ENCODE measurements at places on chromosomes 13 and 19.

GRCh38 chr19:18119013-18119716 lies 21.6 kb downstream of the MAST3 start:
- peak; percentile 48 for DNase-seq

- DNase-seq, result no peak
Observed at GRCh38 chr13:111121506-111121905, 6.4 kb downstream of the ARHGEF7 start.

- DNase-seq, result no peak
Observed at GRCh38 chr19:42161616-42162263, 29.5 kb upstream of the POU2F2 start.

GRCh38 chr19:7200736-7201135 lies 93.5 kb downstream of the INSR start:
- no peak for DNase-seq

GRCh38 chr19:15048885-15049541 lies at the start of gene CASP14:
Gene CASP14, plus strand, starts transcription at chr19:15049480. Its CDS starts 2,772 bp downstream, at chr19:15052252.
- no peak for DNase-seq

DNA sequence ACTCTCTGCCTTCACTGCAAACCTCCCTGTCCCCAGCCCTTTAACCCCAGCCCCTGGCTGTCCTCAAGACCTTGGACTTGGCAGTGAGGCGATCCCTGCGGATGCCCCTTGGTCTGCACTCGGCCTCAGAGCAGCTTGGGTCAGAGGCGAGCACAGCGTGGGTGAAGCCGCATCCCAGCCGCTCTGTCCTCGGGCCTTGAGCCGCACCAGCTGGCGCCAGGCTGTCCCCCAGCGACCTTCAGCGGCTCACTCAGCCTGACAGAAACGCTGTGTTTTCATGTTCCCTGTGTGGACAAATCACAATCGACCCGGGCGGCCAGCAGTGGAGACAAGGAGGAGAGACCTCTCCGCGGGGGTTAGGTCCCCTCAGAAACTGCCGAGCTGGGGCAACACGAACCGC lies 52.0 kb downstream of the GNG7 start:
- no peak for DNase-seq

DNA sequence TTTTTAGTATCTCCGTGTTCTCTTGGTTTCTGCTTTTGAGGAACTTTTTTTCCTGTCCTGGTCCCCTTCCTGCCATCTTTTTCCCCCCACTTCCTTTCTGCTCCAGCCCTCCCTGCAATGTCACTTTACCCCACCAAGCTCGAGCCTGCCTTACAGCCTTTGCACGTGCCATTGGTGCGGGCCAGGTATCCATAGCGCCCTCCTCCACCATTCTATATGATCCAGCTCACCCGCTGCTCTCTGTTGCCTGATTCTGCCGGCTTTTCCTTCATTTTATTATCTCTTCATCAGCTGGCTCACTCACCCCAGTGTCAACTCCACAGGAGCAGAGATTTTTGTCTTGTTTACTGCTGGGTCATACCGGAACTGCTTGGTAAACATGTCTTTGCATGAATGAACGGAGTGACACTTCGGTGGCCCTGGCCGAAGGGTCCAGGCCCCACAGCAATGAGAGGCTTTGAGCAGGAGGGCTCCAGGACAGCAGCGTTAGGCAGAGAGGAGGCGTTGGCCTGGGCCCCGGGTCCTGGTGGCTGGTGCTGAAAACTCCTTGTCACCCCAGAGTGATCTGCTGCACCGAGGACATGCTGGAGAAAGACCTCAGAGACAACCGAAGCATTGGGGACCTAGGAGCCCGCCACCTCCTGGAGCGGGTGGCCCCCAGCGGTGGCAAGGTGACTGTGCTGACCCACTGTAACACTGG lies 1.2 kb downstream of the MRI1 start:
- no peak for DNase-seq

- no peak for DNase-seq
Observed at GRCh38 chr13:91526543-91527033, 128.2 kb downstream of the GPC5 start.

DNA sequence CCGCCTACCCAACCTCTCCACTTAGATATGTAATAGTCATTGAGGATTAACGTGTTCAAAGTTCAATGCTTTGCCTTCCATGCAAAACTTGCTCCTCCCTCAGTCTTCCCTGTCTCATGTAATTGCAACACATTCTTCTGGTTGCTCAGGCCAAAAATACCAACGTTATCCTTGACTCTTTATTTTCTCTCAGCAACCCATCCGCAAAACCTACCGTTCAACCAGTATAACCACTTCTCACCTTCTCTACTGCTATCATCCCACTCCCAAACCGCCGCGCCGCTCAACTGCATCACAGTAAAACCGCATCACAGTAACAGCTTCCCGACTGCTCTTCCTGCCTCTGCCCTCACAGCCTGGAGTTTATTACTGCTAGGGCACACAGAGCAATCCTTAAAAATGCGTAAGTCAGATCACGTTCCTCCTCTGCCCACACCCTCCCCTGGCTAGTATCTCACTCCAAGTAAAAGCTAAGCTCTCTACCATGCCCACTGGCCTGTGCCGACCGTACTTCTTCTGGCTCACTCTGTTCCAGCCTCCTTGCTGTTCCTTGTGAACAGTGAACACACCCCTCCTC lies 8.2 kb downstream of the MTIF3 start:
- no peak for DNase-seq

DNA sequence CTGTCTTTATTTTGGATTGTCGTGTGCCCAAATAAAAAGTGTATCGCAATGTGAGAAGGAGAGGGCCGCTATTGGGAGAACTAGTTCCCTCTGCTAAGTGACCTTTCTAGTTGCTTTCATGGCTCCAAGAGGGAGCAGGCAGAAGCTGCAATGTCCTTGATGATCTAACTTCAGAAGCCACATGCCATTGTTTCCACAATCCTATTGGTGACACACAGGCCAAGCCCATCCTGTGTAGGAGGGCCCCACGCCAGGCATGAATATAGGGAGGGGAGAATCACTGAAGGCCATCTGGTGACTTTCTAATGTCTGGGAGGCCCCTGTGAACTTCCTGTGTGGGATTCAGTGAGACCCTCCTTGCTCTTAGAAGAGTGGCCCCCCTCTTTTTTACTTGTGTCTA lies 47.8 kb upstream of the KPNA3 start:
- no peak for DNase-seq

- no peak for DNase-seq
Observed at GRCh38 chr13:45705918-45706317, 3.8 kb downstream of the CBY2 start.

DNA sequence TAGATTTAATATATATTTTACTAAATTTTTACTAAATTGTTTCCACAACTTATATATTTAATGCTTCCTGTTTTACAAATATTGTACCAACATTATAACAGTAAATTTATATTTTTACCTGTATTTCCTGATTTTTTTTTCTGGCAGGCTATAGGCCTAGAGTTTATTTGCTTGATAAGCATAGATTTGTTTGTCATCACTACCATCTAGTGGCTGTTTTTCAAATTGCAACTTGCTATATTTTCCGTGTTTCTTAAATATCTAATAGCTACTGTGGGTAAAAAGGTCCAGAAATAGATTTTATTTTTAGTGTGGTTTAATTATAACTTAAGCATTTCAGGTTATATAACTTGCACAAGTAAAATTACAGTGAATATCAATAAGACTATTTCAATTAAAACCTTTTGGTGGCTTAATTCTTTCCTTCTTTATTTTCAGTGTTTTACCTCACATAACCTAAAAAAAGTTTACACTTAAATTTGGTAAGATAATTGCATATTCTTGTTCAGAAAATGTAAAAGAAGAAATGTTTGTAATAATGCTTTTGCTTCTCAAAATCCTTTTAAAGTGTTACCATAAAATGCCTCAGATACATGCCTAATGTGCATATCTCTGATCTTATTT lies 60.6 kb downstream of the NDFIP2 start:
- DNase-seq, result no peak

GRCh38 chr19:50830266-50831025 lies 2.9 kb downstream of the KLK15 start:
- no peak for DNase-seq

DNA sequence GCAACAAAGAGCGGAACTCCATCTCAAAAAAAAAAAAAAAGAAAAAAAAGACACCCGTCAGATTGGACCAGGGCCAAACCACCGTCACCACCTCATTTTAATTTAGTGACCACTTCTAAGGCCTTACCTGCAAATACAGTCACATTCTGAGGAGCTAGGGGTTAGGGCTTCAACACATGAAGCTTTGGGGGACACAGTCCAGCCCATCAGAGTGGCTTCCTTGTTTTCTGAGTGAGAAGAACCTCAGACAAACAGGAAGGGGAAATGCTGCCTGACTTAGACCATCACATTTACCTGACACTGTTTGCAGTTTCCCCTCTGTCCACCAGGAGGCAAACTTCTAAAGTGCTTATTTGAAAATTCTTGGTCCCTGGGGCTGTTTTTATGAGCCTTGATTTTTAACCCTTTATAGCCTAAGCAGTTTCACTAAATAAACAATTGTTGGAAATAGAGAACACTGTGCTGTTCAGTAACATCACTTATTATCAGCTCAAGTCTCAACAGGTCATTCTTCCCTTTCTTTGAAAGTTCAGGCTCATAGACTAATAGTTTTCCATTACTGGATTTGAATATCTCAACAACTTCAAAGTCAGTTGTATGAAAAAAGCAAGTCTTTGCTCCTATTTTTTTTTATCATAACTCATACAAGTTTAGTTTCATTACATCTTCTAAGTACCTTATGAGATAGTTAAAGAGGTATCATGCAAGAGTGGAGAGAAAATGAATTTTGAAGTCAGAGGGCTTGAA lies 74.9 kb upstream of the WASF3 start:
- peak; percentile 62 for DNase-seq

DNA sequence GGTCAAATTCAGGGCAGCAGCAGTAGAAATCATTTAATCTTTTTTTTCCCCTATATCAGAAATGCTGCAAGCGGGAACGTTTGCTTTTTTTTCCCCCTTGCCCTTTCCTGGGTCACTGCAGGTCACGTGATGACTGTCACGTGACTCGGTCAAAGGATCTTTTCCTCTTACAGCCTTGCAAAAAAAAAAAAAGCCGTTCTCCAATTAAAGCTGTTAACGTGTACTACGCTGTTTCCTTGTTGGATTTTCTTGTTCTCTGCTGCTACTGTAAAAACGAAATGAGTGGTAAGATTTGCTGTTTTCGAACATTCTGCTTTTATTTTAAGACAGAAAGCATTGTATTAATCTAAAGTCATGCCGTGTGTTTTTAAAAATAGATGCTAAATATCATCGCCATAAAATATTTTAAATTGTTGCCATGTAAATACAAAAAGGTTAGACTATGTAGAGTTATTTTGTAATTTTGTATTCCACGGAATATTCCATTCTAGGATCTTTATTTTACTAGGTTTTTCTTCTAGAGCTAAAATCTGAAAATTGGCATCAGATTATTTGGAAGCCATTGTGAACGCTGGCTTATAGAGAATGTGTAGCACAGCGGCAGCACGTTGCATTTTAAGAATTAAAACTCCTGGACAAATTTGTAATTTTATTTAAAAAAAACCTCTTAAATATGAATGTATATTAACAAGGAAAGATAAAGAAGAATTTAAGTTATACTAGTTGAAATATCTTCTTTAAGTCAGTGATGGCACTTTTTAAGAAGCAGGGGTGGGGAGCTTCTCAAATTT lies 109.8 kb upstream of the MLNR start:
- DNase-seq, result peak; percentile 72

- DNase-seq, result no peak
Observed at GRCh38 chr13:89027694-89028306, 1356.6 kb downstream of the SLITRK5 start.

GRCh38 chr13:106628936-106629659 lies 61.2 kb upstream of the ARGLU1 start:
- no peak for DNase-seq

GRCh38 chr19:18414504-18415177 lies 4.6 kb upstream of the SSBP4 start:
- DNase-seq, result no peak

- peak; percentile 66 for DNase-seq
Observed at GRCh38 chr19:55638864-55639359, 1.9 kb upstream of the ZNF580 start.

DNA sequence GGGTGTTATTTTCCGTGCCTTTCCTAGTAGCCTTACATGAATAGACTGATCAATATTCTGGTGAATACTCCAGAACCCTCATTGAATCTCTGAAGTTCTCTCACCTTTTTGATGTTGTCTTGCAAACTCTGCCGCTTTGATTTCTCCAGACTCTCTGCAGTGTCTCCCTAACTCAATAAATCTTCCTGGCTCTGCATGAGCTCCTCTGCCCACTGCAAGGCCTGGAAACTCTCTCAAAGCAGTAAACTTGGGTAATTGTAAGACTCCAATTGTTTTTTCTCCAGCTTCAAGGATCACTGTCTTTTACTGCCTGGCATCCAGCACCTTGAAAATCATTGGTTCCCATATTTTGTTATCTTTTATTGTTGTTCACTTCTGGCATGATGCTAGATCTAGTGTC lies 198.4 kb downstream of the GPC5 start:
- DNase-seq, result no peak

DNA sequence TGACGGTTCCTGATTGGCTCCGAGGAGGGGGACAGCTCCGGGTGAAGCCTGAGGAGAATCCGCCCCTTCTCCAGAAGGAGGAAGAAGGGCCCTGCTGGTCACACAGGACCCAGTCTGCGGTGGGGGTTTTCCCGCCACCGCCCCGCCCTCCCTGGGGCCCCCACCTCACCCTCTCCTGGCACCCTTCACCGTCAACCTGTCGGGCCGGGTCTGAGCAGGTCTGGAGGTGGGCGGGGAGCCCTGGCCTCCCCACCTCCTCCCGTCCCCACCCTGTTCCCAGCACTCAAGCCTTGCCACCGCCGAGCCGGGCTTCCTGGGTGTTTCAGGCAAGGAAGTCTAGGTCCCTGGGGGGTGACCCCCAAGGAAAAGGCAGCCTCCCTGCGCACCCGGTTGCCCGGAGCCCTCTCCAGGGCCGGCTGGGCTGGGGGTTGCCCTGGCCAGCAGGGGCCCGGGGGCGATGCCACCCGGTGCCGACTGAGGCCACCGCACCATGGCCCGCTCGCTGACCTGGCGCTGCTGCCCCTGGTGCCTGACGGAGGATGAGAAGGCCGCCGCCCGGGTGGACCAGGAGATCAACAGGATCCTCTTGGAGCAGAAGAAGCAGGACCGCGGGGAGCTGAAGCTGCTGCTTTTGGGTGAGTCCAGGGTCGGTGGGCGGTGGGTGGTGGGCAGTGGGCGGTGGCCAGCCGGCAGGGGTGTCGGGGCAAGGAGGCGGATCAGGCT lies at the start of gene GNA15:
Gene GNA15 (plus strand): TSS at position 73 of the 723 bp plus-strand sequence. CDS start 418 bp downstream, at position 491.
- peak; percentile 24 for DNase-seq

Measured in T-cell (primary cell).